ENCODE measurements at places on chromosomes 4 and X. TPM values are rescaled to one million over a fixed set of nuclear protein-coding genes. Genes with fewer than 3 reads are reported as not detected.

- DNase-seq, result no peak
Observed at GRCh38 chr4:78799551-78800495, 23.7 kb downstream of the BMP2K start.

- DNase-seq, result peak; percentile 42
Observed at GRCh38 chr4:158282252-158282651, 72.0 kb downstream of the TMEM144 start.

DNA sequence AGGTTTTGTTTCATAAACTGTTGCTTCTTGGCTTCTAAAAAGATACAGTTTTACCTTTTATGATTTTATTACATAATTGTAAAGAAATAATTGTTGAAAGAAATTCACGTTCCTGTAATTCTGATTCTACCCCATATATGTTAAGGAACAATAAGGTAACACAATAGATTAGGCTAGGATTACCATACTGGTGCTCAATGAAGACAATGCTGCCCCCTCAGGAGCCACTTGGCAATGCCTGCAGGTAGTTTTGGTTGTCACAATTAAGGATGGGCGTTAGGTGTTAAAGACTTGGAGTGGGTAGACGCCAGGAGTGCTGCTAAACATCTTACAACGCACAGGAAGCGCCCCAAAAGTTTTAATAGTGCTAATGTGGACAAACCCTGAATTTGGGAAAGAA is 133.2 kb downstream of the NLGN4X start:
- peak; percentile 1 for DNase-seq

GRCh38 chr4:17866810-17867209 is 56.0 kb downstream of the NCAPG start:
- DNase-seq, result no peak

GRCh38 chr4:25608644-25609043 is 47.0 kb upstream of the SLC34A2 start:
- no peak for DNase-seq

DNA sequence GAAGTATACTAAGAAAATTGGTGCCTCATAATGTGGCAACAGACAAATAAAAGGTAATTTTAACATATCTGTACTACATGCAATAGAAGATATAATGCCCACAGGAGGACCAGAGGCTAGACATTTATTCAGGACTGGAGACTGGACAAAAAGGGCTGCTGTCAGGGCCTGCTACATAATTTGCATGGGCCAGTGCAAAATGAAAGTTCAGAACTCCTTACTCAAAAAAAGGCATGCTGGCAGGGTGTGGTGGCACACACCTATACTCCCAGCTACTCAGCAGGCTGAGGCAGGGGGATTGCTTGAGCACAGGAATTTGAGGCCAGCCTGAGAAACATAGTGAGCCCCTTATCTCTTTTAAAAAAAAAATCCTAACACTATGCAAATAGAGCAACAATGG is 12.4 kb upstream of the MAOA start:
- no peak for DNase-seq

- no peak for DNase-seq
Observed at GRCh38 chr4:179248821-179249220, 1806.6 kb upstream of the AGA start.

DNA sequence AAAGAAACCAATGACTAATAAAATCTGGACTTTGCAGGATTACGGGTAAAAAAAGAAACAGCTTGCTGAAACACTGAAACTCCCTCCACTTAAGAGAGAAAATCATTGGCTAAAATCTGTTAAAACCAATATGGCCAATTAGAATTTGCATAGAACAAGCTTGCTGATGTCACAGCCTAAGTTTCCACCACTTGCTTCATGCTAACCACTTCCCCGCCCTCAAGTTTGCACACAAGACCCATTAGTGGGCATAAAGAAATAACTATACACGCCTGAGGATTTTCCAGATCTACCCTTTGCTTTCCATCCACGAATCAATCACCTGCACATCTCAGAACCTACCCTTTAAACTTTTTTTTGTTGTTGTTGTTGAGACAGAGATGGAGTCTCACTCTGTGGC is 42.7 kb upstream of the PHEX start:
- DNase-seq, result no peak

DNA sequence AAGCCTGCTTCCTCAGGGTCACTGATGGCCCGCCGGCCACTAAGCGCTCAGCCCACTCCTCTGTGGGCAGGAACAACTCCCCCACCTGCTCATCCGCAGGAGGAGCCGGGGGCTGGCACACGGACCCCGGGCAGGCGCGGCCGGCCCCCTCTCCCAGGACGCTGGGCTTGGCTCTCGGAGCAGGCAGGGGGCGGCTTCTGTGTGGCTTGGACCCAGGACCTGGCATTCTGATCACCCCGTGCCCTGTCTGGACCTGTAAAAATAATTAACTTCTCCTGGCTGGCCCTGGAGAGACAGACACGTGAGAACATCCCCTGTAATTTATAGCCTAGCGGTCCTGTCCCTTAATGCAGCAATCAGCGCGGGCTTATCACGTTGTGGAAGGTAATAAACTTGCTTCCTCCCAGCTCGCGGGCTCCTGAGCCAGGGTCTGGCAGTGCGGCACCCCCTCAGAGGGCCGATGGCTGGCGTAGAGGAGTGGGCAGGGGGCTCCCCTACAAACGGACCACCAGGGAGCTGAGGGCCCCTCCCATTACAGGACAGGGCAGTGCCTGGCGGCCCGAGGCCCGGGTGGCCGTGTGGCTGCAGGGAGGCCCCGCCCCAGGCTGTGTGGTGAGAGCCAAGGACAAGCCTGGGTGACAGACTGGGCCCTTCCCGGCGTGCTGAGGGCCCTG is 84.5 kb upstream of the NKX1-1 start:
- no peak for DNase-seq

DNA sequence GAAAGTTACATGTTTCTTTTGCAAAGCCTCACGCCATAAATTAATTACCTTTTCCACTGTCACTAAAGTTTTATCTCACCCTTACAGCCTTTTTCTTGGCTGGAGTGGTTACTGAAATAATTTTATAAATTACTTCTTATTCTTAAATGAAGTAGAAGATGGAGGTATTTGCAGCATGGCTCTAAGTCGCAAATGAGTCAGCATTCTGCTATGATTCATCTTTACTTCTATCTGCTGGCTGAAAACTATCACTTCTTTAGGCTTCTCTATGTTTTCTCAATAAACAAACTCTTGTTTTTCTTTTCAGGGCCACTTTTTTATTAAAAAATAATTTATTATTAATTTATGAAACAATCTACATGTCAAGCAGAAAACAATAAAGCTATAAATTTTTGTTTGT is 210.2 kb upstream of the GYPA start:
- DNase-seq, result peak; percentile 14

GRCh38 chrX:53263597-53264094 is 17.7 kb downstream of the IQSEC2 start:
- peak; percentile 92 for DNase-seq

DNA sequence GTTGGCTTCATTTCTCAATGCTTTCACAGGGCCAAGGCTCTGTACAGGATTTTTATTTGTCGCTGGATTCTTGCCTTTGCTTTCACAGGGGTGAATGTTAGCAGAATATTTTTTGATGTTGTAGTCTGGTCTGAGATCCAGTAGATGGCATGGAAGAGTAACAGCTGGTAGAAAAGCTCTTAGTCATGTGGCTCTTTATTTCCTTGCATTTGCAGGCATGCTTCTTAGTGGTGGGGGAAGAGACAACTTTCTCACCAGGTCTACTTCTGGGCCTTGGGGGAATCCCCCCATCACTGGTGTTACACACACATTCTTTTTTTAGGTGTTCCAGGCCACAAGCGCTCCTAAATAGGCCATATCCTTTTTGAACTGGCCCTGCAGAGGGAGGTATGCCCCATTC is 58.2 kb upstream of the DKK2 start:
- peak; percentile 26 for DNase-seq

- DNase-seq, result peak; percentile 56
Observed at GRCh38 chr4:94559351-94559806, 107.6 kb downstream of the PDLIM5 start.

DNA sequence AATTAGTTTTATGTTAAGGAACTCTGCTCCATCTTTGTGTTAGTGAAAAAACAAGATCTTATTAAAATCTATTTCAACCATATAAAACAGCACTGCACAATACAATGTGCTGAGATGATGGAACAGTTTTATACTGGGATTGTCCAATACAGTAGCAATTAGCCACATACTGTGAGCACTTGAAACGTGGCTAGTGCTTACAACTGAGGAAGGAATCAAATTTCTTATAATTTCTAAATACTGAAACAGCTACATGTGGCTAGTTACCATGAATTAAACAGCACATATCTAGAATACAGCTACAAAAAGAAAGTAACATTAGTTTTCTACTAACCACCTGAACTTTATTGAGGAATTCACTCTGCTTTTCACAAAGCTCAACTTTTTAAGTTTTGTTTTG is 14.7 kb downstream of the NFXL1 start:
- DNase-seq, result no peak

DNA sequence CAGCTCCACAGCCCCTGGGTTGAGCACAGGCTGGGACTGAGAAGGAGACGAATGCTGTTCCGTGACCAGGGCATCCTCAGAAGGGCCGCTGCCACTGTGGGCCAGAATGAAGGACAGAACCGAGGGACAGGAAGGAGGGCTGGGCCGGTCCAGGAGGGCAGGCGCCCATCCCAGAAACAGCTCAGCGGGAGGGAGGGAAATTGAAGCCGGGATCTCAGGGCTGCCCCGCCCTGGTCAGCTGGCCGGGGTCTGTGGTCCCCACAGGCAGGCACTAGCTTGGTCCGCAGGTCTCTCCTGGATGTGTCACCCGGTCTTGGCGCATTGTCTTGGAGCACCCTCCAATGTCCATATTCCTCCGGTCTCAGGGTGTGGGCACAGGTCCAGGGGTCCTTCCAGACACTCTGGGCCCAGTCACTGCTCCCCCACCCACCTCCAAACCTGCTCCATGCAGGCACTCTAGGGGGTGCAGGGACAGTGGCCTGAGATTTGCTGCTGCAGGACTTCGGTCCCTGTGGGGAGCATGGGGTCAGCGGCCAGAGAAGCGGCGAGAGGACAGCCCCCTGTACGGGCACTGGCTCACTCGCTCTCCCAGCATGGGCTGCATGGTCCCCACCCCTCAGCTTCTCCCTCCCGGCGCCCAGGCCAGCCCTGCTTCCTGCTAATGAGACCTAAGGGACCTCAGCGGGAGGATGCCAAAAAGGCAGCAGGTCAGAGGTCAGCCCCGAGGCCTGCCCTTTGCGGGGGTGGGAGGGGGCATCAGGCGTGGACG is 23.9 kb upstream of the MXD4 start:
- no peak for DNase-seq

DNA sequence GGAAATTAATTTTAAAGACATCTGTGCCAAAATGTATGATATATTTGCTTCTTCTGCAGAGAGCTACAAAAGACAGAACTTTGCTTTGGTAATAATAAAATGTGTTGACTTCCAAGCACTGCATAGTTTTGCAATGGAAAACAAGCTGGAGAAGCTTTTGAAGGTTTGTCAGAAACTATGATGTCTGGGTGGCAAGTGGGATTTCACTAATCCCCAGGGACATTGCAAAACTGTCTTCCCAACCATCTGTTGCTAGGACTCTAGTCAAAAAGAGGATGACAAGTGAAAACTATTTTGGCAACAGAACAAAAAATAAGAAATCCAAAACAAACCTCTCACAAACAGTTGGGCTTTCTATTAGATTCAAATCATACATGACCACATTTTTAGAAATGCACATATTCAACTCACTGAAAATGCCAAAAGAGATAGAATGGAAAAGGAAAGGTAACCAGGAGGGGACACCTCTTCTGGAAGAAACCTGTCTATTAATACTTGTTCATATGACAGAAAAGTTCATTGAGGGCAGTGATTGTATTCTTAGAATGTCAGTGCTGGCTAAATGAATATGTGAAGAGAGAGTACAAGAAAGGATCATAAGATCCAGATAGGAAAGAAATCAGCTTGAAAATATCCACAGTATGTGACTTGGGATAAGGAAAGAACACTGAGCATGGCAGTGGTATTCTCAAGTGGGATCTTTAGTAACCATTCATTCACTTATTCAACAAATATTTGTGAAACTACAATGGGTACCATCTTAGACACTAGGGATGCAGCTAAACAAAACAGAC is 228.0 kb downstream of the RASL11B start:
- DNase-seq, result no peak

GRCh38 chrX:32451954-32452695 is 759.2 kb downstream of the DMD start:
- no peak for DNase-seq

- peak; percentile 61 for DNase-seq
Observed at GRCh38 chrX:46044486-46044885, 500.7 kb downstream of the ZNF674 start.

- DNase-seq, result no peak
Observed at GRCh38 chr4:30295652-30296051, 424.5 kb upstream of the PCDH7 start.

DNA sequence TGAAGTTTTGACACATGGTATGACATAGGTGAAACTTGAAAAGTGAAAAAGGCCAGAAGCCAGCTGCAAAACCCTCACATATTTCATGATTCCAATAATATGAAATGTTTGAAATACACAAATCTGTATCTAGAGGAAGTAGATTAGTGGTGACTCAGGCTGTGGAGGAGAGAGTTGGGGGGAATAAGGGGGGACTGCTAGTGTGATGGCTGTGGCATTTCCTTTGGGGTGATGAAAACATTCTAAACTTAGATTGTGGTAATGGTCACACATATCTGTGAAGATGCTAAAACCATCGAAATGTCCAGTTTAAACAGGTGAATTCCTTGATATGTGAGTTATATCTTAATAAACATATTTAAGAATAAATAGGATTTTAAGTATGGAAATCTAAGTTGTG is 343.5 kb upstream of the SFRP2 start:
- no peak for DNase-seq

- no peak for DNase-seq
Observed at GRCh38 chr4:176575141-176575730, 217.5 kb downstream of the VEGFC start.

- DNase-seq, result no peak
Observed at GRCh38 chr4:94711635-94712034, 46.1 kb upstream of the BMPR1B start.

DNA sequence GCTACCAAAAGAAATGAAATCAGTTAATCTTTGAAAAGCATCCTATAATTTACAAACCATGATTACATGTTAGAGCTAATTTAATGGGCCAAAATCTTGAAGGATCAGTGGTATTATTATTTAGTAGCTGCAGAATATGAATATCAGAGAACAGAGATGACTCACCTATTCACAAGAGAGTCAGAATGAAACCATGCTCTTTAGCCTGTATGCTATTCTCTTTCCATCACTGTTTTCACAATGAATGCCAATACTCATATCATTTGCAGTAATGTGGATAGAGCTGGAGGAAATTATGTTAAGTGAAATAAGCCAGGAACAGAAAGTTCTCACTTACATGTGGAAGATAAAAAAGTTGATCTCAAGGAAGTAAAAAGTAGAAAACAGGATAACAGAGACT is 414.1 kb downstream of the CENPC start:
- DNase-seq, result no peak

The SPACA5 gene
- not detected for total RNA-seq

The NDST3 gene
- total RNA-seq, result 0.17 TPM

The LRP2BP gene
- 0.44 TPM for total RNA-seq

The YY2 gene
- 2.3 TPM for total RNA-seq

The HTR2C gene
- 0.07 TPM for total RNA-seq

The PGRMC2 gene
- total RNA-seq, result 16.8 TPM

The F8A2 gene
- total RNA-seq, result not detected

The CLDN2 gene
- total RNA-seq, result not detected

The ADAMTS3 gene
- total RNA-seq, result 3.2 TPM

The SLC30A9 gene
- 32.4 TPM for total RNA-seq

The SYTL5 gene
- total RNA-seq, result 0.17 TPM

The PROM1 gene
- not detected for total RNA-seq

The VSIG4 gene
- not detected for total RNA-seq

Data from PC-3 (cell line).